ENCODE measurements at places on chromosomes 2 and 18. TPM values are rescaled to one million over a fixed set of nuclear protein-coding genes. Genes with fewer than 3 reads are reported as not detected.

DNA sequence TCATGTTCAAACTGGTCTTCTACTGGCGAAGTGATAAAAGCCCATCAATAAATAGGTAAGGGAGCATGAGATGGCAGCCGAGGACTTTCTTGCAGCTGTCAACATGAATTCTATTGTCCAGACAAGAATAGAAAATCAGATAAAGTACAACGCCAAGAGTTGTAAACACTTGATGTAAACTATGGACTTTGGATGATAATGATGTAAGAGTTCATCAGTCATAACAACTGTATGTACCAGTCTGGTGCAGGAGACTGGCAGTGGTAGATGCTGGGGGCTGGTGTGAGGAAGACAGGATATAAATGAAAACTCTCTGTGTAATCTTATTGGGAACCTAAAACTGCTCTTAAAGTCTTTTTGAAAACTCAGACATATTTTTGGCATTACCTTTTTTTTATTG, 155.9 kb upstream of the RASGRP3 start:
- no peak for DNase-seq

DNA sequence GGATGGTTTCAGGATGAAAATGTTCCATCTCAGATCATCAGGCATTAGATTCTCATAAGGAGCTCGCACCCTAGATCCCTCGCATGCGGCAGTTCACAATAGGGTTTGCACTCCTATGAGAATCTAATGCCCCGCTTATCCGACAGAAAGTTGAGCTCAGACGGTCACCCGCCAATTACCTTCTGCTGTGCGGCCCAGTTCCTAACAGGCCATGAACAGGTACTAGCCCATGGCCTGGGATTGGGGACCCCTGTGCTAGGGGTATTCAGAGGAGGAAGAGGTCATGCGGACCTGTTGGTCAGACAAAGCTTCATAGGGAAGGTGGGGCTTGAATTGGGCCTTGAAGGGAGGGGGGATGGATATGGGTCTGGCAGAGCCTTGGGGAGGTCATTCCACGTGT, 4.4 kb upstream of the BUB1 start:
- no peak for DNase-seq

- no peak for DNase-seq
Observed at GRCh38 chr2:72543497-72544216, 282.2 kb downstream of the EXOC6B start.

- DNase-seq = no peak
Observed at GRCh38 chr18:36792634-36793283, 36.0 kb downstream of the TPGS2 start.

The ZNF521 gene
- total RNA-seq = not detected

DNA sequence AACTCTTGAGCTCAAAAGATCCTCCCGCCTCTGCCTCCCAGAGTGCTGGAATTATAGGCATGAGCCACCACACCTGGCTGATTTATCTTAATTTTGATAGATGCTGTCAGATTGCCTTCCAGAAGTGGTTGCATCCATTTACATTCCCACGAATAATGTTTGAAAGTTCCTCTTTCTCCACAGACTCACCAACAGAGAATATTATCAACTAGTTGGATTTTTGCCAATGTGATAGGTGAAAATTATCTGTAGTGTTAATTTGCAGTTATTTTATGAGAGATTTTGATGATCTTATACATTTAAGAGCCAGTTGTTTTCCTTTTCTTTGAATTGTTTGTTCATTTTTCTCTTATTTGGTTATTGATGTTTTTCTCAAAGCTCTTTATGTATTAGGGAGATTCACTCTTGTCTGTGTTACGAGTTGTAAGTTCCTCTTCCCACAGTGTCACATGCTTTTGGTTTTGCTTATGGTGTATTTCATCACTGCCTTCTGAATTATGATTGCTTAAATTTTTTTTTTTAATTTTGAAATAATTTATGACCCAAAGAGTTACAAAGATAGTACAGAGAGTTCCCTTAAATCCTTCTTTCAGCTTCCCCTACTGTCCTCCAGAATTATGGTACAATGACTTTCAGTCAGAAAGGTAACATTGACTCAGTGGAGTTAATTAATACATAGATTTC, 20.7 kb upstream of the NT5DC4 start:
- DNase-seq = no peak

DNA sequence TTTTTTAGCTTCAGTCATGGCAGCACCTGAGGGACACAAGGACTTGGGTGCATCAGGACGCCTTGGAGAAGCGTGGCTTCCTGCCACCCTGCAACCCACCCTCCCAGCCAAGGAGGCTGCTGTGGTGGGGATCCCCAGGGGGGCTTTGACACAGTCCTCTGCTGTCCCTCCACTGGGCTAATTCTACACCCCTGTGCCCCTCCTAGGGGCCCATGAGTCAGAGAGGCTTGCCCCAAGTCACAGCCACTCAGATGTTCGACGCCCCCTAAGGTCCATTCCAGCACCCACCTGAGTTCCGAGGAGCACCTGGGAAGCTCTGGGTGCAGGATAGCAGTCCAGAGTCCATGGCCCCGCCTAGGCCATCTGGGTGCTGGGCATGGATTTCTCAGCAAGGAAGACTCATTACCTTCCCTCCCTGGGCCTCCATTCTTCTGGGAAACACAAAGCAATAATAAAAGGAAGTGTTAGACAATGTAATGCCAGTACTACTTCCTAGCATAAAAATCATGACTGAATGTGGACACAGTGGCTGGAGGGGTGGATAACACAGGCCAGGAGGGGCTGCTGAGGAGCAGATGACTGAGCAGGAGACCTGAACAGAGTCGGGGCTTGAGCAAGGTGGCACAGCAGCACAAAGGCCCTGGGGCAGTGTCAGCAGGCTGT, 3.7 kb downstream of the ALPG start:
- DNase-seq = no peak

- no peak for DNase-seq
Observed at GRCh38 chr2:70574618-70575017, 21.0 kb upstream of the TGFA start.

The COL5A2 gene
- 0.39 TPM for total RNA-seq

The SCTR gene
- not detected for total RNA-seq

The PSMG2 gene
- total RNA-seq = 81.7 TPM

The ERMN gene
- total RNA-seq = 20.7 TPM

DNA sequence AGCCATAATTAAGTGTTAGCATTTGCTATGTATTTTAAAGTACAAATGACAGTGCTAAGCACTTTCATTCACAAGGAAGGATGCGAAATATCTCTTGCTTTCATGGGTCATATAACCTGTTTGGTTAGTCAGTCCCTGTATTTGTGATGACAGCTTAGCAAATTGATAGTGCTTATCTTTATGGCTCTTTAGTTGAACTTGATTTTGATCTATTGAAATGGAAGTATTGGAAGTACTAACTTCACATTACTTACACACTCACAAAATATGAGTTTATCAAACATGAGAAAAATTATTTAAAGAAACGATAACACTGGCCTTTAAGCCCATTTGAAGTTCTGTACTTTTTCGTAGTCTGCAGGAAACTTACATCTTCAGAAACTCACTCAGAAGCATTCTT, 97.4 kb upstream of the NEUROD1 start:
- DNase-seq = no peak

DNA sequence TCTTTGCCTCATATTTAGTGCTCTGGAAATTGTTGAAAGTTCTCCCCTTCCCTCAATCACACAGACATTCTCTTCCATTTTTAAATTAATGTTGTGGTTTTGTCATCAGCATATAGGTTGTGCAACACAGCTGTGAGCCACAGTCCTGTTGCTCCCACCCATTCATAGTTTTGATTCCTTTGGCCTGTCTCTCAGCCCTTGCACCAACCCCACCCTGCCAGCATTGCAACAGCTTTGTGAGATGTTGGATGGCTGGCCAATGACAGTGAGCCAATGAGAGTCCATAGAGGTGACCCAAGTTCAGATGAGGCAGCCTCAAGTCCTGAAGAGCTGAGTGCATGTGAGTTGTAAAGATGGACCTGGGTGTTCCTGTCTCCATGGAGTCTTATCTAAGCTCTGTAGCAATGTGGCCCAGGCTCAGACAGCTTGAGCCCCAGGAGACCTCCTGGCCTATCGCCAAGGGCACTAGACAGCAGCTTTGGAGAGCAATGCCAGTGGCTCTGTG, 775.5 kb downstream of the RNF144A start:
- DNase-seq = no peak

The PKDCC gene
- not detected for total RNA-seq

- no peak for DNase-seq
Observed at GRCh38 chr2:171855401-171855800, 38.6 kb downstream of the SLC25A12 start.

DNA sequence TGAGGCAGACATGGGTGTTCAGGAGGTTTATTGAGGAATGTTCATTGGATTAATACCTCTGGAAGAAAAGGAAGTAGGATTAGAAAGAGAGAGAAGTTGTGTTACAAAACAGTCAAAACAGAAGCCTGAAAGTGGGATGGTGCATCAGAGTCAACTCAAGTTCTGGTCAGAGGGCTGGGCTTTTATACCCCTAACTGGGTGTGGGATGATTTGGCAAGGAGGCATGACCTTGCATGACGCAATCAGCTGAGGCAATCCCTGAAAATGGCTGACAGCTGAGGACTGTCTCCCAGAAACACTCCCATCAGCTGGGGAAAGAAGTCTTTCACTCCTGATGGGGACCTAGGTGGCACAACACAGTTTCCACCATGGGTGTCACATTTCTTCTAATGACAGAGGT, 818.2 kb downstream of the SATB2 start:
- DNase-seq = no peak

All from CD8-positive, alpha-beta T cell (primary cell).